ENCODE measurements at places on chromosomes 4 and X. TPM values are rescaled to one million over a fixed set of nuclear protein-coding genes. Genes with fewer than 3 reads are reported as not detected.

The HMX1 gene
- total RNA-seq: not detected

The SHROOM3 gene
- 12.3 TPM for total RNA-seq

The F8A2 gene
- total RNA-seq: not detected

The SLC9B1 gene
- 0.14 TPM for total RNA-seq

The PNMA6E gene
- total RNA-seq: not detected

The RNF150 gene
- 0.36 TPM for total RNA-seq

The MAOA gene
- 68.0 TPM for total RNA-seq

The NPFFR2 gene
- not detected for total RNA-seq

The SPATA4 gene
- 0.14 TPM for total RNA-seq

The DDX53 gene
- not detected for total RNA-seq

The LIN54 gene
- 9.5 TPM for total RNA-seq

The GLRA2 gene
- not detected for total RNA-seq

The SLIT2 gene
- total RNA-seq: 0.43 TPM

The CT47A1 gene
- total RNA-seq: not detected

The SYN1 gene
- 0.07 TPM for total RNA-seq

The IL9R gene
- not detected for total RNA-seq

The TAF7L gene
- total RNA-seq: under 0.01 TPM

The SLC25A14 gene
- 6.6 TPM for total RNA-seq

The DOCK11 gene
- total RNA-seq: 0.36 TPM

The DCAF8L2 gene
- total RNA-seq: not detected

The JCHAIN gene
- total RNA-seq: not detected

The HHIP gene
- total RNA-seq: under 0.01 TPM

The PAGE5 gene
- total RNA-seq: not detected

The PABPC5 gene
- not detected for total RNA-seq

The EREG gene
- total RNA-seq: 160 TPM

The STATH gene
- total RNA-seq: not detected

The TMEM47 gene
- 14.5 TPM for total RNA-seq

The NHS gene
- total RNA-seq: 3.4 TPM

The GRIA3 gene
- total RNA-seq: not detected

The SOX3 gene
- not detected for total RNA-seq

The UGT2A2 gene
- not detected for total RNA-seq
